ENCODE measurements at places on chromosomes 2 and 18.

GRCh38 chr18:9755615-9756014 lies 47.5 kb downstream of the RAB31 start:
- no peak for DNase-seq

GRCh38 chr2:126889496-126890135 lies 9.1 kb upstream of the TEX51 start:
- no peak for DNase-seq

DNA sequence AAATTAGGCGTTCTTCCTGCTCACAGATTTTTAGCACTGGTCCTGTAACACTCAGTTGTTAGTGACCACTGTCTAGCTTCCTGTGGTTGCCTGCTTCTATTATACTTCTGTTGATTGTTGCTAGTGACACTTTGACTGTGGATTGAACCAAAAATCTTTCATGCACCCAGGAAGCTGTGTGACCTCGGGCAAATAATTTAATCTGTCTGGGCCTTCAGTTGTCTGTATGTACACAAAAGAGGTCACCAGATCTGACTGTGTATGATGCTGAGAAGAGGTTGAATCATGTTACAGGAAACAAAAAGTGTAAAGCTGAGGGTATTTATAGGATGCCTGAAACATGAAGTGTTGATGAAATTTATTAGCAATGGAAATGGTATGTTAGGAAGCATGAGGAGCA lies 12.7 kb downstream of the ICOS start:
- DNase-seq: no peak

- DNase-seq: no peak
Observed at GRCh38 chr2:75892490-75892889, 181.8 kb upstream of the GCFC2 start.

GRCh38 chr2:212906620-212907019 lies 244.8 kb downstream of the IKZF2 start:
- no peak for DNase-seq

GRCh38 chr2:88443353-88443938 lies 9.0 kb downstream of the FOXI3 start:
- no peak for DNase-seq

- no peak for DNase-seq
Observed at GRCh38 chr2:102344397-102344796, 11.2 kb upstream of the IL18R1 start.

DNA sequence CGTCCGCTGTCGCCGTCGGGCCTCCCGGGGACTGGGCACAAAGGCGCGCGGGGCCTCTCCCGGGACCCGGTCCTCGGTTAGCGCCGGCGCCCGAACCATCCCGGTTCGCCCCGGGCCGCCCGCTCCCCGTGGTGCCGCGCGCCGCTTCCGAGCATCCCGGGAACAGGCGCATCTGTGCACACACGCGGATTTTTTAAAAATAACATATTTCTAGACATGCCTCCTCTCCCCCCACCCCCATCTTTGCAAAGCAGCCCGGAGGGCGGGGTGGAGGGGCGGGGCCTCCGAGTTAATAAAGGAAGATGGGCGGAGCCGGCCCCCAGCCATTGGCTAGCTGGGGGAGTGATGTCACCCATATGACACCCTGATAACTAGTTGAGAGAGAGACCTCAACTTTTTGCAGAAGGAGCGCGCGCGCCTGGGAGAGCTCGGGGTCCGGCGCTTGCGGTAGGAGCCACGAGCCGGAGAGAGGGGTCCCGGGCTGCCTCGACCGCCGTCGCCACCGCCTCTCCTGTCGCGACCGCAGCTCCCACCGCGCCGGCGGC lies at the start of gene SOX11:
Gene SOX11, plus strand, starts transcription at position 400 of the 545 bp plus-strand sequence. CDS start 338 bp downstream, outside the sequence.
- DNase-seq: peak; percentile 95

- DNase-seq: no peak
Observed at GRCh38 chr2:57549642-57550102, 496.9 kb upstream of the VRK2 start.

DNA sequence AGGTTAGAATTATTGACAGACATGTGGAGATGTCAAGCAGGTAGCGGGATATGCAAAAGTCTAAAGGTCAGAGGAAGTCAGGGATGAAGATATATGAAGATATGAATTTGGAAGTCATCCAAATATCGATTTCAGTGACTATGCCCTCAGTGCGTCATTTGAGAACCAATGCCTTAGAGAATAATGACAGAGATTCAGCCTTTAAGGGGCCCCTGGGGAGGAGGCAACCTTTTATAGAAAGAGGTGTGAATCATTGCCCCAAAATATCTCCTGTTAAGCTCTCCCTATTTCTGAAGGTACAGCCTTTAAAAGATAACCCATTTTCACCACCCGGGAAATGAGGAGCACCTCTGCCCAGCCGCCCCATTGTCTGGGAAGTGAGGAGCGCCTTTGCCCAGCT lies 223.4 kb downstream of the NCKAP5 start:
- DNase-seq: no peak

DNA sequence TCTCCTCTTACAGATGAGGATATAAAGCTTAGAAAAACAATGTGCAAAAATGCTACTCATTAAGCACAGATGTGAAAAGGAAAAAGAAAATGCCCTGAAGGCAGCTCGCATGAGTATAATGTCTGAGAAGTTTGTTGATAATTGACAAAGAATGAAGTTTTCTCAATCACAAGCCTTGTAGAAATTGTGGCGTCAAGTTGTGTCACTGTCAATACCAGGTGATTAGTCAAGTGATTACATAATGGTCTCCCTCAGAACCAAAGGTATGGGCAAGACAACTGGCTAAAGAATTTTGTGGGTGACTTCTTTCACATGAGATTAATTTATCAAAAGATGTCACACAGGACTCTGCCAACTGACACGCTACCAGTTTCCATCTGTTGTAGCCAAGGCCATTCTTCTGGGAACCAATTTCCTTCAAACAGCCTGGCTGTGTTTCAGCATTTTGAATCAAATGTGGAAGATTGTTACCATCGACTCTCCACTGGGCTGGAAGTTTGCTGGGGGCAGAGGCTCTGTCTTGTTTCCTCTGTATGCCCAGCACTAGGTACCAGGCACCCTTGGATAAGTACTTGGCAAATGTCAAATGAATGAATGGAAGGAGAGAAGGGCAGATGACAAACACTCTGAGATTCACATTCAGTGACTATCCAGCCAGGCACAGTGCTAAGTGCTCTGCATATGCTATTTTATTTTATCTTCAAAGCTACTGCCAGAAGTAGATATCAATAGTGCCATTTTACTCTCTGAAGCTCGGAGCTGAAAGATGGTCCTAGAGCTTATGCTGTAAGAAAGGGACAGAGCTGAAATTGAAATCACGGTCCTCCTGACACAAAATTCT lies 5.9 kb upstream of the FN1 start:
- no peak for DNase-seq

GRCh38 chr18:44135741-44136140 lies 544.9 kb upstream of the SETBP1 start:
- no peak for DNase-seq

DNA sequence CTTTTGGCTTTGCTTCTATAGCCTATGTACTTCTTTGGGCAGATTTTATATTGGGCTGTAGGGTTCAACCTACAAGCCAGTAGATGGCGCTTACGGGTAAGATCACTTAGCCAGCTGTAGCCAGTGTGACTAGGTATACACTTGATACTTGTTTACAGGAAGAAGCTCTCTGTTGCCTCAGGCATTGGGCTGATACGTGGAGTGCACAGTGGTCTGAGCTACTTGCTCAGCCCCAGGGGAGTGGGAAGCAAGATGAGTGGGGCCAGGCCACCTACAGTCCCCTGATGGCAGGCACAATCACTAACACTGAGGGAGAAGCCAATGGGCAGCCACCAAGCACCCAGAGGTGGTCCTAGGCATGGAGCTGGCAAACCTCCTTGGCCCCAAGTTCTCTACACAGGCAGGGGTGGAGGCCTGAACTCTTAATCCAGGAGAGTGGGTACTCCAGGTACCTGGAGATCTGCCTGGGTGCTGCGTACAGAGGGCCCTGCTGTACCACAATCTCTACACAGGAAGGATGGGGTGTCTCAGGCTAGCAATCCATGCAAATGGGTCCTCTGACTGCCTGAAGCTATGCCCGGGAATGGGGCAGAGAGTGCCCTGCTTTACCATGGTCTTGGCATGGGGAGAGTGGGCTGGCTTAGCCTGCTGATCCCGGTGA lies 122.2 kb downstream of the NCOA1 start:
- DNase-seq: no peak

DNA sequence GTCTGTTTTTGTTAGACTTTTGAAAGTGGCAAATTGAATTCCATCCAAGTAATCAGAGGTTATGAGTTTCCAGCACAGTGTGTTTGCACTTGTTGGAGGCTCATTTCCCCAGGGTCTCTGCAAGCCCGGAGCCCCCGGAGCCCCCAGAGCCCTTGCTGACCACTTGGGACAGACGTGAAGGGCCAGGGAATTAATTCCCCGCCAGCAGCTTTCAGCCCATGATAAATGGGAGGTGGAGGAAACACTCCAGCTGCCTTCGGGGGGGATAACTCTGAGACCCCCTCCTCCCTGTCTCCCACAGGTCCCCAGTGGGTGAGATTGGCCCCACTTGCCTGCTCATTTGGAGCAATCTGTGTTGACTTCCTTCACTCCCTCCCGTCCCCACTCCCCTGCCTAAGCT lies 79.2 kb downstream of the KLHL29 start:
- DNase-seq: no peak

- DNase-seq: no peak
Observed at GRCh38 chr18:75105551-75106254, 103.2 kb downstream of the PTGR3 start.

DNA sequence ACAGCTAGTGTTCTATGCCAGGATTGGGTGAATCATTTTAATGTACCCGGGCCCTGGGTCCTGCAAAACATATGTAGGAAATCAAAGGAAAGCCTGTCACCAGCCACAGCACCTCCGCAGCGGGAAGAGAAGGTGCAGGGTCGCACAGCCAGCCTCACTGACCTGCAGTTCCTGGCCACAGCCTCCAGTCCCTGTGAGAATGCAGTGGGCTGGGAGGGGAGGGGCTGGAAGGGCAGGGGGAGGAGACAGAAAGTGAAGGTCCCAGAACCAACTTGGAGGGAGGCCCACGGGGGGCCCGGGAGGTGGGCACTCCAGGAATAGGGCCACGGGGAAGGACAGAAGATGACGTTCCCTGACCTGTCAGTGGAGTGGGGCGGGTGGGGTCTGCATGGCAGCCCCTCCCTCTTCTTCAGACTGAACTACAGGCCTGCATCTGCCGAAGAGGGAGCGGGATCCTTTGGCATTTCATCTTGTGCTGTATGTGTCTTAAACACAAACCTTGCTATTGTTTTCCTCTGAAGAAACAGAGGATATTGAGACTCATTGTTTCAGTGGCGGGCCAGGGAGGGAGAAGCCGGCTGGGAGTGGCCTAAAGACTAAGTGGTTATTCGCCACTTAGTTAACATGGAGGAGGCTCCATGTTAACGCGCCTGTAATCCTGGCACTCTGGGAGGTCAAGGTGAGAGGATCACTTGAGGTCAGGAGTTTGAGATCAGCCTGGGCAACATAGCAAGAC lies 7.5 kb downstream of the MAL start:
- no peak for DNase-seq

GRCh38 chr2:176999301-176999700 lies 213.3 kb upstream of the HNRNPA3 start:
- DNase-seq: peak; percentile 77

DNA sequence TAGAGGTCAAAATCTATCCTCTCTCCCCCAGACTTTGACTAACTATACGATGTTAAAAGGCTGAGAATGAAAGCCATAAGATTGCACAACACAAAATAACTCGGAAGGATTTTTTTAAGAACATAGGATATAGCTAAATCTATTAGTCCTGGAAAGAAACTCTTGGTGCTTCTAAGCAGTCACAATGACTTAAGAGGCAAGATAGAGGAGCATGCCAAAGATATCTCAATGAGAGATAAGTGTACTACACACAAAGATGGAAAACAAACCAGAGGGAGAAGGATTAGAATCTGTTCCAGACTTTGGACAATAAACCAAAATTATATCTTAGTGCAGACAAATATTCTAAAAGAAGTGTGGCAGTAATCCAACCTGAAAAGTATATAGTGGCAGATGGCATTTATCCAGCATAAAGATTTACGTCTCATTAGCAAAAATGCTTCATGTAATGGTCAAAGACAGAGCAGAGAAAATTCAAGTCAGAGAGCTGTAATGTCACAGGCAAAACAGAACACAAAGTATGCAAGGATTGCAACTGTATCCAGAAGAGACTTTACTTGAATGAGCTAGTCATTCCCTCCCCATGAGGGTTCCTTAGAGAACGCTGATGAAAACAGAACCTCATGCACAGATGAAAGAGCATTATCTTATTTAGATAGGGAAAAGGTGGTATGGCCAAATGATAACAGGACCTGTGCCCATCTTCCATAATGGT lies 28.8 kb upstream of the EVA1A start:
- DNase-seq: no peak

DNA sequence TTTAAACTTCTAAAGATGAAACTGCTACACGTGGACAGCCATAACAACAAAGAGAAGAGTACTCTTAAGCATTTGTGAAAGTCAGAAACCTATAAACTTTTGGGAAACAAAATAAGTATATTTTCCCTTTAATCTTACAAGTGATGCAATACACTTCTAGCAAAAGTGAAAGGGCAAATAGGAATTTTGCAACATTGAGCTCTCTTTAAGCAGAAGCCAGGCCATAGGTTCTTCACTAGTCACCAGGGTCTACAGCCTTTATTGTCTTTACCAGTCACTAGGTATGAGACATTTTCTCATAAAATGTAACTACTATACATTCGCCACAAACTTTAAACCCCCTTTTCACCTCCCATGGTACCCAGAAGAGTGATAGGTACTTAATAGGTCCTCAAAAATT lies 37.5 kb downstream of the SCN1A start:
- no peak for DNase-seq

DNA sequence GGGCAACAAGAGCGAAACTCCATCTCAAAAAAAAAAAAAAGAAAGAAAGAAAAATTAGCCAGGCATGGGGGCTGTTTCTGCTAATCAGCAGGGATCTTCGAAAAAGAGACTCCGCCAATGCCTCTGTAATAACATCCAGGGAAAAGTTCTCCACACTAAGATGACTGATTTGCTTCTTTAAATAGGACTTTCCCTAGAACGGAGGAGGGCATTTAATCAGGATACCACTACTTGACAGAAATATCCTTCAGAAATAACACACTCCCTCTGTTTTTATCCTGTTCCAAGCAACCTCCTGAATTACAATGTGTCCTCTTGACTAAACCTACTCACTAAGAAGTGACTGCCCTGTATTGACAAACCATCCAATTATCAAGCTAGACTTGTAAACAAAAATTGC lies 21.7 kb downstream of the REV1 start:
- DNase-seq: no peak

DNA sequence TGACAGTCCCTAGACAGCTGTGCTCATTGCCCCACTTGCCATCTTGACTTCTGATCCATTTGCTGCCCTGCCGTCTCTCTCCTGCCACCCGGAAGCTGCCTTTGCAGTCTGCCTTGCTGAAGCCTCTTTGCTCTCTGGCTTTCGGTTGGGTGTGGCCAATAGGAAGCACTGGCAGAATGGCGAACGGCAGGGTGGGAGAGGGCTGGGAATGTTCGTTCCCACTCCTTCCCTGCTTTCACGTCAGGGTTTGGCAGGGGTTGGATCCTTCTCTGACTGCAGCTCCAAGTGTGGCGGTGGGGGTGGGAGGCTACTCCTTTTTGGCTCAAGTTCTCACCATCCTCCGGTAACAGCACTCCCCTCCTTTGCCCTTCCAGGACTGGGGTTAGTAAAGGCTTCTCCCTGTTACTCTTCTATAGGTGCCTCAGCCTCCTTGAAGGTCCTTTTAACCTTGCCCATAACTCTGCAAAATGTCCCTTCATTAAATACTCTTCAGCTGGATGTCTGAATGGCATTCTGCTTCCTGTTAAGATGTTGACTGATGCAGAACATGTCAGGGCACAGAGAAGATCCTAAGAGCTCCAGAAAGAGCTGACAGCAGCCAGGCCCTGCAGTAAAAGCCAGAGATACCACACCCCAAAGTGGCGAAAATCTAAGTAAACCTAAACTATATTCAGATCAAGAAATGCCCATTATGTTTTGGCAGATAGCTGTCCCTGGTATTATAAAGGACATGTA lies 299.7 kb downstream of the CDCA7 start:
- peak; percentile 29 for DNase-seq

Data from muscle of back (tissue), 13 donors.